CD4-positive, alpha-beta T cell treated with Interleukin-17A for 4 hours (primary cell): ENCODE measurements at places on chromosomes 3 and 15.
A peak's percentile ranks its signal among the peaks of the same experiment; 100 is the strongest.

GRCh38 chr15:79218588-79219200, 63.8 kb upstream of the ANKRD34C start:
- no peak for DNase-seq

DNA sequence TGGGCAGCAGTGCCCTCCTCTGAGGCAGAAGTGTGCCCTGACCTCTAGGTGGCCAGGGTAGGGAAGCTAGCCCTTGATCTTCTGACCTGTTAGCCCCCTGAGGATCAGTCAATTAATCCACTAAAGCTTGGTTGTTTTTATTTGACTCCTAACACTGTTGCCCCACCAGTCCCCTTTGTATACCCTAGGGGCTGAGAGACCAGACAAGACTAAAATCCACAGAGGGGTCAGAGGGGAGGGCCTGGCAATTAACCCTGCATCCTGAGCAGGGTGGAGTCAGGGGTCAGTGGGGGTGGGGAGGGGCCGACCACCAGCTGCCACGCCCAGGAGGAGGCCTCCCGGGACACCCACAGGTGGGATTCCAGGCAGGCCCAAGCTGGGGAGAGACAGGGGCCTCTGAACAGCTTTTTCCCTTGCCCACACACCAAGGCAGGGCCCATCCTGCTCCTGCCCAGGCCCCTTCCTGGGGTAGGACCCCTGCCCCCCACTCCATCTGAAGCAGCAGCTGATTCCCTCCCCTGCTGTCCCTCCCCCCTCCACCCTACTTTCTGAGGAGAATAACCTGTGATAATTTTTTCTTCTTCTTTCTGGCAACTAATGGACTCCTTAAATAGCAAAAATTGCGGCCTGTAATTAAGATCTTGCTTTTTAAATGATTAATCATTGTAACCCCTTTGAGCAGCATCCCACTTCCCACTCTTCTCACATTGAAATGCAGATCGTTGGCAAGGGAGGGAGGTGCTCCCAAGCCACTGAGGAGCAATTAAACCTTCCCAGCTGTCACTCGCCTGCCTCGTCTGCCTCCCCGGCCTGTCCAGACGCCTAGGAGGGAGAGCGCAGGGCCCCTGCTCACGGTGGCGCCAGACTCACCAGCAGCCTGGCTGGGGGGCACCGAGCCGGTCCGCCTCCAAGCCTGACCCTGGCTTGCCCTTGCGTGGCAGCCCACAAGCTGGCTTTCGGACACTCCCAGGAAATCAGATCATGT, 51.9 kb downstream of the RHCG start:
- DNase-seq: no peak

DNA sequence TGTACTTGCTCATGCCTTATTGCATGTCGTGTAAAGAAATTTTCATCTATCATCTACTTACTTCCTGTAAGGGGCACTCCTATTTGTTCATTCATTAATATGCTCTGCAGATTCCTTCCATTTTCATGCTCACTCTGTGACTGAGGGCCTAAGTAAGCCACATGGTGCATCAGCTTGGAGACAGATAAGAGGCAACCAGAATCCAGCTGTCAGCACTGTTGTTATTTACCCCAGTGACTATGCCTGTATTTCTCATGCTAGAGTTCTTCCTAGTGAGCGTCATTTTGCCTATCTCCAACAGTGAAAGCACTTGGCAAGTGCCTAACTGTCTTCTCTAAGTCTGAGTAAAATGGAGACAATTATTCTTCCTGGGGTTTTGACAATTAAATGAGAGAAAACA, 124.8 kb upstream of the ABI3BP start:
- no peak for DNase-seq

DNA sequence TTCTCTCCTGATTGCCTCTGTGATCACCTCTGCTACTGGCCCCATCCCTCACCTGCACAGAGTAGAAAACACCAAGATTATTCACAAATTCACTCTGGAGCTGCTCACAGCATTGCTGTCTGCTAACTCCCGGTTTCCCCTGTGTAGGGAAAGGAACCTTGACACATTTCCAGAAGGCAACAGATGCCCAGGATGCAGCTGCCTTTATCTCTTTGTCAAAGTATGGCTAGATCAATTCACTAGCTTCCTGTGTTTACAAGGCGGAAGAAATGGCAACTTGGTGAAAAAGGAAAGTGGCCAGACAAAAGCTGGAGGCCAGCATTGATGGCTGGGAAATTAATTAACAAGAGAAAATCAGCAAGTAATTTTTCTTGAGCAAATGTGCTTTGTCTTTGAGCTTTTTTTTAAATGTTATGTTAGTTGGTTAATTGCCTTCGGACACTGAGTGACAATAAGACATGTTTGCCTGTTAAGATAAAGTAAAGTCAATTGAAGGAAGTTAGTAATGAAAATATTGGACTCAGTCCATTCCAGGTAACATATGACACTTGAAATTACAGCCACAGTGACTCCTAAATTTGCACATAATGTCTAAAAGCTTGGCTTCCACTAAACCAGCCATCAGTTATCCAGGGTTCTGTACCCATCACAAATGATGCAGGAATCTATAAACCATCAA, 394.6 kb upstream of the IL12A start:
- DNase-seq: no peak

DNA sequence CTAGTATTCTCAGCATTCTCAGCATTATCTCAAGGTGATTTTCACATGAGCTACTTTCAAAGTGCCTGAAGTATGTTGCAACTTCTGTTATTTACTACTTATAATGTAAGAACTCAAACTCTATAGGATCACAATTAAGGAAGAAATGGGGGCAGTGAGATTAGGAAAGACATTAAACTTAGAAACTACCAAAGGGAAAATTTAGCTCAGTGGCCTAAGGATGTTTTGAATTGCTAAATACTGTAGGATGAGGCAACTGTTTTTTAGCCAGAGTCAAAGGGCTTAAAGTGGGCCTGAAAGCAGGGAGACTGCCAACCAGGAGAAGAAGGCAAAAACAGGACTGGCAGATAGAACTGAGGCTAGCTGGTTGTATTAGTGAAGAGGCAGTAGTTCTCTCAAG, 55.5 kb upstream of the MBNL1 start:
- no peak for DNase-seq

- no peak for DNase-seq
Observed at GRCh38 chr3:126607214-126607908, 47.6 kb downstream of the TXNRD3 start.

GRCh38 chr3:15514663-15515340, 6.7 kb downstream of the COLQ start:
- no peak for DNase-seq

DNA sequence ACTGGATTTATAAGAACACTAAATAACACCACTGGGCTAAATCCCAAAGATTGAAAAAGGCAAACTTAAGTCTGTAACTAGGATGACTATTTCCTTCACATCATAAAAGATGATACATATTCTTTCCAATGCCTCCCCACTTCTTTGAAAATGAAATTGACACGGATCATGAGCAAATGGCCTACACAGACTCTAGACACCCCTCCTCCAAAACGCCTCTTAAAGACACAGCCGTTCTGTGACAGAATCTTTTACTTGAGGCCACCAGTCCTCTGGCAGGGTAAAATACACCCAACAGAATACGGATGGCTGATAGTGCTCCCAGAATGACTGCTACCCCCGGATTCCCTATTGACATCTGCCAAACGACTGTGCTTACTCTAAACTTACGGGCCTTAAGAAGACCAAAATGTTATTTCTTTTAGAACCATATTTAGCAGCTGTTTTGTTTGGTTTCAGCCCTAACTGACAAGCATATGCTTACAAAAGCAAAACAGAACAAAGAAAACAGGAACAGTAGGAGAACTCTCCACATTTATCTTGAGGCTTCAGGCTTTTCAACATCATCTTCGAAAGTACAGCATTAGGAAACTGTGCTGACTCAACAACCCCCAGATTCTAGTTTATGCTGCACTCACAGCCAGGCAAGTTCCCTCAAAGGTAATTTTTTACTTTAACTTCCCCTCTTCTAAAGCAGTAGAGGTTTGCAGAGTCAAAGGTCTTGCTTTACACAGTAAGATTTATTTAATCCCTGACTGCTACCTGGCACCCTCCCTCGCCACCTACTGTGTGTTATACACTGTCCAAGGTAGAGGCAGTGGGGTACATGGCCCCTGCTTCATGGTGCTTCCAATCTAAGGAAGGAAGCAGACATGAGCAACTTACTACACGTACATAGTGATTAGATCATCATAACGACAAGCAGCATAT, 84.3 kb downstream of the TNIK start:
- DNase-seq: no peak

- no peak for DNase-seq
Observed at GRCh38 chr15:95741830-95742229, 588.7 kb upstream of the NR2F2 start.

DNA sequence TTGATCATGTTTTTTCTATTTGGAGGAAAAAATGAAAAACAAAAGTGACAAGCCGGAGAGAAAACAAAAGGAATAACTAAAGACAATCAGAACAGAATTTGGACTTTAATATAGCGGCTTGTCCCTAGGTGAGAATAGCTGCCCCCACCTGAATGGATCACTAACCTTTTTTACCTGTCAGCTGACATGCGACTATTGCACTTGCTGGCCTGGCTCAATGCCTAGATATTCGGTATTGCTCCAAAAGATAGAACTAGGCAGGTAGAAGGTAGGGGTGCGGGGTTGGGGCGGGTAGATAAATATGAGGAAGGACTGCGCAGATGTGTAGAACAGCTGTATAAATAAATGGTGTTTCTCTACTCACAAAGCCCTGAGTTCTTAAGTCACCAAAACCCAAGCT, 650 bp upstream of the MORC1 start:
- DNase-seq: no peak

DNA sequence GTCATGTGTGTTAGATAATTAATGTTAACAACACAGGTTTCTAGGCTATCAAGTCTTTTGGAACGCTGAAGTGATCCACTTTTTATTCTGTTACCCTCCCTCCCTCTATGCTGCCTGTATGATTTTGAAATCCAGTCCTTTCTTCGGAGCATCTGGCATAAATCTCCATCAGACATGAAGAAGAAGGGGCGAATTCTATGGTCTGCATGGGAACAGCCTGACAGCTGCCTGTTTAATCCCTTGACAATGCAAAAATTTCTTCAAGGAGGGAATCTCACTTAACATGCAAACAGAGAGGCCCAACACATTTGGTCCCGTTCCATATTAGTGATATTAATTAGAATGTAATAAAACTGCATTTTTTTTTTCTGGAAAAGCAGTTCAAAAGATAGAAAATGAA, 145.2 kb downstream of the VGLL3 start:
- DNase-seq: no peak

- DNase-seq: peak; percentile 34
Observed at GRCh38 chr3:42839616-42840015, 30.4 kb downstream of the ACKR2 start.

GRCh38 chr3:149902498-149903139, 68.1 kb downstream of the PFN2 start:
- no peak for DNase-seq

- DNase-seq: no peak
Observed at GRCh38 chr3:14507757-14508504, 32.2 kb downstream of the GRIP2 start.

- DNase-seq: no peak
Observed at GRCh38 chr3:177469216-177469615, 271.9 kb upstream of the TBL1XR1 start.

DNA sequence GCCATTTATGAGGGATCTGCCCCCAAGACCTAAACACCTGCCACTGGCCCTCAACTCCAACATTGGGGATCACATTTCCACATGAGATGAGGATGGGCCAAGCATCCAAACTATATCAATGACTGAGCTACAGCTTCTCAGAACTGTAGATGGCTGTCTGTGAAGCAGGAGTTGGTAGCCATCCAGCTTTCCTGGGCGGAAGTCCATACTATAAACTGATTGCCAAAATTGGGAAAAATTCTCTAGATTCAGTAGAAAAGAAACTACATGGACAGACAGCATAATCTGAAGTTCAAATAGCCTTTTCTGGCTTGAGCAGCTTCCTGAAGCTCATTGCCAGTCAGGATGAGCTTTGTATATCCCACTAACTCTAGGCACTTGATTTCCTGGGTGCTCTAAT, 214.7 kb upstream of the ZBTB20 start:
- DNase-seq: no peak

GRCh38 chr3:13766128-13766527, 113.7 kb downstream of the WNT7A start:
- no peak for DNase-seq

GRCh38 chr15:81313686-81314085, 10.3 kb downstream of the STARD5 start:
- DNase-seq: peak; percentile 1

DNA sequence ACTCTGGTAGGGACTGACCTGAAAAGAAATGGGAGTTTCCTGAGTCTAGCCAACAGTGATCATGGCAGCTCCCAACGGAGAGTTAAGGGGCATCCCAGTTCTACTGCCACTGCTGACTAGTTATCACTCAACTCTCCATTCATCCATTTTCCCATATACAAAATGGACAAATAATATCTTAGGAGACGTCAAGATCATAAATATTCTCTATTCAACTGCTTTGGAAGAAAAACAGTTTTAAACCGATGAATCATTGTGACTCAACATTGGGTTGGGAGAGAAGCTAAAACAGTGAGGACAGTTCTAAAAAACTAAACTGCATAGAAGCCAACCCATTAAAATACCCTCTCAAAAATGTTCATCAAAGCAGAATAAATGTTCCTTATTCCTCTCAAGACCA, 57.6 kb upstream of the CHRM5 start:
- no peak for DNase-seq

DNA sequence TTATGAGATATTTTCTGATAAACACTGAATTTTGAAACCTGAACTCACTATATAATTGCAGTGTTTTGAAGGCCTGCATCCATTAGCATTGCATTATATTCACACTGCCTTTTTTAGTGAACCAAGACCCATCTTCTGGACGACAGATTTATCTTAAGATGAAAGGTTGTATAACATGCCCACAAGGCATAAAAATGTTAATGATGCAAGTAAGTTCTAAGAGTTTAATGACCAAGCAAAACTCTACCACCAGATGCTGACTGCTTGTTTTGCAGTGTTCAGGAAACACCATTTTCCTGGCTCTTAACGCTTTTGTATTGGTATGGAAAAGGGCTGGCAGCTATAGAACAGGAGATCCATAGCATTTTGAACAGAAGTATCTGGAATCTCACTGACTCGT, 46.1 kb downstream of the USP50 start:
- no peak for DNase-seq

- DNase-seq: no peak
Observed at GRCh38 chr3:53645754-53646153, 151.3 kb downstream of the CACNA1D start.

DNA sequence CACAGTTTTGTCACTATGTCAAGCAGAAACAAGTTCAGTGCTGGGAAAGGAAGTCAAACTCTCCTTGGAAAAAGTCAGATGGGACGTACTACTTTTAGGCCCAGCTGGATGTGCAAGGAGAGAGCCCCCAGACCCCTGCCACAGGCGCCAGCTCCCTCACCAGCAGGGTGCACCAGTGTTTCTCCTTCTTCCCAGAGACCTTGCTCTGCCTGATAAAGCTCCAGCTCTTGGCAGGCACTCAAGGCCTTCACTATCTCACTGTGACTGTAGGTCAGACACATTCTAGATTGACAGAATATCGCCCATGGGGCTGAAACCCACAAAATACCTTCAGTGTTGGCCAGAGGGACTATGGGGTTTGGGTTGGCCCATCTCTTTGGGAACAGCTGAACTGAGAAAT, 54.8 kb upstream of the CHRNB4 start:
- DNase-seq: no peak

- no peak for DNase-seq
Observed at GRCh38 chr15:85333132-85333831, 47.1 kb upstream of the AKAP13 start.
